ENCODE measurements at places on chromosomes 13 and 19. TPM values are rescaled to one million over a fixed set of nuclear protein-coding genes. Genes with fewer than 3 reads are reported as not detected.

The ZNF616 gene
- total RNA-seq, result 18.0 TPM

The MYADM gene
- 18.2 TPM for total RNA-seq

The TEX101 gene
- not detected for total RNA-seq

The IGFLR1 gene
- 3.1 TPM for total RNA-seq

The ZNF780B gene
- total RNA-seq, result 32.7 TPM

The RGCC gene
- total RNA-seq, result 56.3 TPM

The CYP2B6 gene
- total RNA-seq, result not detected

The FCHO1 gene
- 13.3 TPM for total RNA-seq

The PALM3 gene
- 1.7 TPM for total RNA-seq

The SLC8A2 gene
- 3.2 TPM for total RNA-seq

The KIR3DL2 gene
- total RNA-seq, result not detected

The CDADC1 gene
- 11.1 TPM for total RNA-seq

The ACER1 gene
- not detected for total RNA-seq

The LRRC8E gene
- total RNA-seq, result 0.66 TPM

The ZNF600 gene
- 5.7 TPM for total RNA-seq

The SPRY2 gene
- 32.8 TPM for total RNA-seq

The RHPN2 gene
- 10.0 TPM for total RNA-seq

The B3GNT8 gene
- 0.50 TPM for total RNA-seq

The ARL11 gene
- 0.79 TPM for total RNA-seq

The TMEM238 gene
- total RNA-seq, result 0.55 TPM

The UGGT2 gene
- total RNA-seq, result 49.6 TPM

The SCGB2B2 gene
- 0.61 TPM for total RNA-seq

The PSG7 gene
- not detected for total RNA-seq

The PLK5 gene
- total RNA-seq, result 0.66 TPM

The UBE2L5 gene
- not detected for total RNA-seq

The ACOD1 gene
- total RNA-seq, result not detected

The UBXN6 gene
- total RNA-seq, result 56.2 TPM

The CLEC4M gene
- total RNA-seq, result 1.8 TPM

The IGSF23 gene
- not detected for total RNA-seq

The PTPRH gene
- total RNA-seq, result 4.5 TPM

The GGACT gene
- 10.1 TPM for total RNA-seq

The CELF5 gene
- total RNA-seq, result 18.9 TPM

The CNOT3 gene
- 14.4 TPM for total RNA-seq

The BEST2 gene
- total RNA-seq, result not detected

The PINLYP gene
- total RNA-seq, result 13.7 TPM

The SHISA2 gene
- 8.5 TPM for total RNA-seq

The CACNG7 gene
- 5.1 TPM for total RNA-seq

The IL17D gene
- total RNA-seq, result 30.2 TPM

The ZNF709 gene
- total RNA-seq, result 20.5 TPM

The ANGPTL4 gene
- total RNA-seq, result 2.1 TPM

The FXYD5 gene
- total RNA-seq, result 11.0 TPM

The TNFSF13B gene
- total RNA-seq, result 2.4 TPM

The CIRBP gene
- total RNA-seq, result 565 TPM

The HIPK4 gene
- total RNA-seq, result 0.11 TPM

The AXL gene
- 26.5 TPM for total RNA-seq

All from spinal cord (tissue), 10 donors.